ENCODE measurements at places on chromosomes 1 and 21.

GRCh38 chr1:244069326-244069898 lies 18.3 kb downstream of the ZBTB18 start:
- no peak for DNase-seq

- no peak for DNase-seq
Observed at GRCh38 chr1:103108376-103109150, at the start of gene COL11A1. Gene COL11A1 (minus strand): TSS chr1:103108522. CDS start chr1:103108178, 344 bp downstream.

DNA sequence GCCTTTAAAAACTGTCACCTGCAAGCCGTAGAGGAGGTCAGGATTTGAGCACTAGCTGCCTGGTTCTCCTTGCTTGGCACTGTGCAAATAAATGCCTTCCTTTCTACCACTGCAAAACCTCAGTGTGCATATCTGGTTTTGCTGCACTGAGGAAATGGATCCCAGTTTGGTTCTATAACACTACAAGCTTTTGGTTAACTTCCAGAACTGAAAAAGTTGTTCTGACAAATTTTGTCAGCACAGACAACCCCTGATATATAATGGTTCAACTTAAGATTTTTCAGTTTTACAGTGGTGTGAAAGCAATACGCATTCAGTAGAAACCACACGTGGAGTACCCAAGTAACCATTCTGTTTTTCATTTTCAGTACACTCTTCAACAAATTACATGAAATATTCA lies 29.8 kb upstream of the GALNT2 start:
- no peak for DNase-seq

GRCh38 chr21:38988509-38989378 lies 183.0 kb downstream of the ETS2 start:
- DNase-seq = no peak

DNA sequence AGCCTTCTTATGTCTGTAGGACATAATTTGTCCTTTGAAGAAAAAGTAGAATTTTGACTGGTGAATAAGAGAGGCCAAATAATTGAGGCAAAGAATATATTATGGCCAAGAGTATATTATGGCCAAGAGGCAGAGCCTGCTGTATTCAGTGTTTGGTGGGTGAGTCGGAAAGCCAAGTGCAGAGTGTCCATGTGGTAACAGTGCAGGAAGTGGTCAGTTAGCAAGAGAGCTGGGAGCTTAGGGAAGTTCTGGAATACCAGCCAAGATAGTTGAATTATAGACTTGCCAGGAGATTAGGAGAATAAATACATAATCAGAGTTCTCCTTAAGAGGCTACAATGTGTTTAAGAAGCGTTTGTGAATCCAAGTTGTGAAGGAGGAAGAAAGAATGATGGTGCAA lies 131.5 kb upstream of the LMO4 start:
- no peak for DNase-seq

- no peak for DNase-seq
Observed at GRCh38 chr1:89022167-89022959, at the start of gene GBP3. Gene GBP3 (minus strand): TSS chr1:89022866. CDS start chr1:89020721, 2,145 bp downstream.

GRCh38 chr1:920521-920920 lies 3.2 kb upstream of the SAMD11 start:
- DNase-seq = no peak

GRCh38 chr1:209354840-209355165 lies 228.7 kb upstream of the CAMK1G start:
- DNase-seq = no peak

- no peak for DNase-seq
Observed at GRCh38 chr21:38993561-38993960, 187.8 kb downstream of the ETS2 start.

DNA sequence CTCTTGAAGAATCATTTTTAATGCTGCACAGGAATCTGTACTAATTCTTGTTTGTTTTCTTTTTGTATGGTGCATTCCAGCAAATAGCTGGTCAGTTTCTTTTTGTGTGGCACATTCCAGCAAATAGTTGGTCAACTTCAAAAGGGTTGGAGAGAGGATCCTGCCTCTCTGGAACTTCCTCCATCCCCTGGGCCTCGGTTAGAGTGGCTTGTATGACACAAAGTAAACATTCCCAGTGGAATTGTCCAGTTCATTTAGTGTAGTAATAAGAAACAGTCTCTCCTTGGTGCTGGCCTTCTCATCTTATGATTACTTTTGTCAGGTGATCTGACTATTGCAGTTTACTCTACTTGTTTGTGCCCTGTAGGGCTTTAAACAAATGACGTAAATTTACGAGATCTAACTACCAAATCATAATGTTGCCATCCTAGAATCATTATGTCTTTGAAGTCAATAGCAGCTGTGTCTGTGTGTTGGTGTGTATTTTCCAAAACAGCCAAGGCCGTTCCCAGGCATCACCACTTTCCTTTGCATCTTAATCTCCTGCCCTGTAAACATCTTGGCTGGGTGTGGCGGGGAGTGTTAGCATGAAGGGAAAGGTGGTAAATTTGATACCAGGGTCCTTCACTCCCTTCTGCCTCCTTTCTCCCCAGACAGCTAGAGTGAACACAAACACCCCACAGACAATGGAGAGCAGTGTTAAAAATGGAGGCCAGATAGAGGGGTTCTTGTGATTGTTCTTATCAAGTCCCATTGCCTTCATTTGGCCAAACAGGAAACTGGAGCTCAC lies 77.9 kb downstream of the CDC7 start:
- no peak for DNase-seq

DNA sequence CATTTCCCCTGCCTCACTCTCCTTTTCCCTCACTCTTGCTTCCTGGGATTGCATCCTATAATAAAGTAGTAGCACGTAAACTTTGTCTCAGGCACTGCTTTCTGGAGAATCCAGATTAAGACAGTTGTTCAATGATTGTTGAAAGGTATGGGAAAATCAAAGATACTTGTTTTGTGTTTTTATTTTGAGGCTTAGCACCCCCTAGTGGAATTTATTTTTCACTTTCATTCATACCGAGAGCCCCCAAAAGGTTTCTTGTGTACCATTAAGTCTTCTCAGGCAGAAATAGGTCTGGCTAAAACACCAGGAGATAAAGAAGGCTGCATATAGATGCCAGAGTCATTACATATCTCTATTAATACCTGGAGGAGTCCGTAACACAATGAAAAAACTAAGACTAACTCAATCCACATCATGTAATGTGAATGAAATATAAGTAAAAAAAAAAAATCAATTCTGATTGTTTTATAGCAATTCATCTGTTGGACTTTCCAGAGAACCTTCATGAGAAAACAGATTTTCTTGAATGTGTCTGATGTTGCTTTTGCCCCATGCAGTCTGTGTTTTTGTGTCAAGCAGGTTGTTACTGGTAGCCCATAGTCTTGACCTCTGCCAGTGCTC lies 103.5 kb downstream of the RPE65 start:
- DNase-seq = no peak

- DNase-seq = no peak
Observed at GRCh38 chr1:202349206-202349928, 868 bp downstream of the PPP1R12B start.

GRCh38 chr1:104946558-104947210 lies 1197.0 kb downstream of the AMY1C start:
- DNase-seq = no peak

DNA sequence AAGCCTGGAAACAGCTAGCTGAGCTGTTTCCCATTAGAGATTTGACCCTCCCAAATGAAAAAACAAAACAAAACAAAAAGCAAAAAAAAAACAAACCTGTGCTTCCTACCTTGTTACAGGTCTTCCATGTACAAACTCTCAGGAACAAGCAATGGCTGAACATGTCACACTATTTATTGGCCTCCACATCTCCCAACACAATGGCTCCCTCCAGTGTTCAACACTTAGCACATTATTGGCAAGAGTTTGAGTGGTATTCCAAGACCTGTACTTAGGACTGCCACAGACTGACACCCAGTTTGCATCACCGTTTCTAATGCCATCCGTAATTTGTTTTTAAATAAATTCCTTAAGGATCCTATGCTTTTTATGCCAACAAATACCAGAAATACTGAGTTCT lies 195.0 kb upstream of the OLFM3 start:
- no peak for DNase-seq

GRCh38 chr1:239458144-239458500 lies 71.8 kb downstream of the CHRM3 start:
- no peak for DNase-seq

DNA sequence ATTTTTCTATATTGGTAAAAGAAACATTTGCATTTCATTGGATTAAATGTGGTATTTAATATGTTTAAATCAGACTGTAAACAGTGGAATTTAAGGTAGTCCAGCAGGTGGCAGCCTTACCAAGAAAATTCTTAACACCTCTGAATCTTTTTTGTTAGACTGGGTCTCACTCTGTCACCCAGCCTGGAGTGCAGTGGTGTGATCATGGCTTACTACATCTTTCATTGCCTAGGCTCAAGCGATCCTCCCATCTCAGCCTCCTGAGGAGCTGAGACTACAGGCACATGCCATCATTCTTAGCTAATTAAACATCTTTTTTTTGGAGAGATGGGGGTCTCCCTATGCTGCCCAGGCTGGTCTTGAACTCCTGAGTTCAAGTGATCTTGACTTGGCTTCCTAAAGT lies 98.8 kb downstream of the RABGAP1L start:
- DNase-seq = no peak

- DNase-seq = no peak
Observed at GRCh38 chr1:110671361-110671760, 3.4 kb downstream of the KCNA3 start.

DNA sequence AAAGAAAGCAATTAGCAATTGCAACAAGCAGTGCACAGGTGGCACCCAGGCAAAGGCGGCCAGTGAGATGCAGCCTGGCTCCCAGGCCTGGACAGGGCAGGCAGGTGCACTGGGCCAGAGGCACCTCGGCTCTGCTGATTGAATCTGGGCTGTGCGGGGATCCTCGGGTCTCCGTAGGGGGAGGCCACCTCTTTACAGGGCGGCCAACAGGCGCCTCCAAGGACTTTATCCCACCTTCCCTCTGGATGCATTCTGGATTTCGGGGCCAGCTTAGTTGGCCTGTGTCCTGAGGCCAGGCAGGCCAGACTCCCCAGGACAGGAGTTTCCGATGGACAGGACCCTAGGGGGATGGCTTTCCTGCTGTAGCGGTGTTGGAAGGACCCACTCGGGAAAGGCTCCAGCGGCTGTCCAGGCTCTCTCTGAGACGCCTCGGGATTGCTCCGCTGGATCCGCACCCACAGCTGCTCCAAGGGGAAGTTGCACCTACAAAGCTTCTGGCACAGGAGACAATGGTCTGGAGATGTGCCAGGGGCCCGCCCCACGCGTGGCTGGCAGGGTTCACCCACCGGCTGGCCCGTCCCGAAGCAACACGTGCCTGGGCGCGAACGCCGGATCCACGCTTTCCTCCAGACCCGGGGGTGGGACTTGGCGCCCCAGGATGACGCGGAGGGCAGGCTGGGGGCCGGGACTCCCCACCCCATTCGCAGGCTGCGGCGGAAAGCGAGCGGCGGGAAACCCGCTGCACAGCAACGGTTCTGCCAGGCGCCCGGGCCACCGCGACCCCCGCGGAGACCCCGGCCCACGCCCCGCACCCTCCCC lies 810 bp downstream of the SLC19A1 start:
- DNase-seq = no peak

DNA sequence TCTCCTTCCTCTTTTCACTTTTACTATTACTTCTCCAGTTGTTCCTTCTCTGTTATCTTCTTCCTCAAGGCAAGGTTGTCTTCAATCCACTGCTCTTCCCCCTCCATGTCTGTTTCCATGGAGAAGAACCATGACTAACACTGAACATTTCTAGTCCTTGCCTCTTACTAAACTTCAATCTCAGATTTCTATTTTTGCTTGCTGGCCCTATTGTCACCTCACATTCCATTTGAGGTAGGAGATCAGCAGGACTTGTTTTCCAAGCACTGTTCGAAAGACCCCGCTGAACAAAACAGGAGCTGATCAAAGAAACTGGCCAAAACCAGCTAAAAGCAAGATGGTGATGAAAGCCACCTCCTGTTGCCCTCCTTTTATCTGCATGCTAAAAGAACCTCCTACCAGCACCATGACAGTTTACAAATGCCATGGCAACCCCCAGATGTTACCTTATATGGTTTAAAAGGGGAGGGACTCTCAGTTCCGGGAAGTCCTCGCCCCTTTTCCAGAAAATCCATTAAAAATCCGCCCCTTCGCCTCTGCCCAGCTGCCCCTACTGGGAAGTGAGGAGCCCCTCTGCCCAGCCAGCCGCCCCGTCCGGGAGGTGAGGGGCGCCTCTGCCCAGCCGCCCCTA lies 22.6 kb downstream of the GON4L start:
- DNase-seq = no peak

- DNase-seq = no peak
Observed at GRCh38 chr21:44475266-44475845, 20.0 kb downstream of the LRRC3 start.

- DNase-seq = no peak
Observed at GRCh38 chr1:111704240-111704639, 35.0 kb downstream of the INKA2 start.

GRCh38 chr1:97200595-97200994 lies 479.0 kb downstream of the PTBP2 start:
- no peak for DNase-seq

GRCh38 chr1:200963076-200963475 lies 60.4 kb downstream of the KIF21B start:
- DNase-seq = no peak

GRCh38 chr1:41698916-41699860 lies 214.7 kb upstream of the EDN2 start:
- no peak for DNase-seq

DNA sequence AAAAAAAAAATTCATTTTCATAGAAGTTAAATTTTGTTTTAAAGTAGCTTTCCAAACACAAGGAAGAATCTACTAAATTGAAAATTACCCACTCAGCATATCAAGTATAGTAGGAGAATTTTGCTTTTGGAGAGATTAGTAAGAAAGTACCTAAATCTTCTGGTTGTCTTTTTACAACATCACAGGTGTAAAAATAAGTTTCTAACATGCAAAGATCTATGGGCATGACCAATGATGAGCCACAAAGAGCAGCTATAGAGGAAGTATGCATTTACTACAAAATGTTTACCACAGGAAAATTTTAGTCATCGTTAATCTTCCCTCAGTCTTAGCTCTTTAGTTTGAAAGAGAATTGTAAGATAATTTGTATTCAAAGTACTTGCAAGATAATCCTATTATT lies 28.1 kb downstream of the ANGPTL3 start:
- DNase-seq = no peak

- DNase-seq = no peak
Observed at GRCh38 chr1:185645686-185646085, 88.5 kb upstream of the HMCN1 start.

GRCh38 chr1:107135463-107135862 lies 5.4 kb upstream of the NTNG1 start:
- DNase-seq = no peak

- no peak for DNase-seq
Observed at GRCh38 chr1:96971849-96972602, 250.4 kb downstream of the PTBP2 start.

DNA sequence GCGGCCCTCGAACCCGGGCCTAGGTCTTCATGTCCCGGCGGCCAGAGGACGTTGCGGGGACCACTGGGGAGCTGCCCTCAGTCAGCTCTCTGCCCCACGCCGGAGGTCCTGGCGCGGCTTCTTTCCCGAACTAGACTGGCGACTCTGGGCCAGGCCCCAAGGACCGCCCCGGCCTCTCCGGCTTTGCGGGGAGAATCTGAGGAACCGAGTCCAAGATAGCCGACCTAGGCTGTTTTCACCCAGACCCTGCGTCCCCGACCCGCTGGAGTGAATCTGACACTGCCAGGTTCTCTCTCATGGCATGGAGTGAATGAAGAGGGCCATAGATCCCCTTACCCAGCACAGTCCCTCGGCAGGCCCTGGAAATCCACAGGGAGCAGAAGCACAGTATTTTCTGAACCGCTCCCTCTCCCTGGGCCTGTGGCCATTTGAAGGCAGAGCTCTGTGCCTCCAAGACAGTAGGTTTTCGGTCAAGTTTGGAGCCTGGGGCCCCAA lies 9.9 kb upstream of the BARHL2 start:
- DNase-seq = no peak
